ENCODE measurements at places on chromosomes 12 and 14.

- DNase-seq: no peak
Observed at GRCh38 chr12:109652233-109652976, 61.2 kb upstream of the FAM222A start.

DNA sequence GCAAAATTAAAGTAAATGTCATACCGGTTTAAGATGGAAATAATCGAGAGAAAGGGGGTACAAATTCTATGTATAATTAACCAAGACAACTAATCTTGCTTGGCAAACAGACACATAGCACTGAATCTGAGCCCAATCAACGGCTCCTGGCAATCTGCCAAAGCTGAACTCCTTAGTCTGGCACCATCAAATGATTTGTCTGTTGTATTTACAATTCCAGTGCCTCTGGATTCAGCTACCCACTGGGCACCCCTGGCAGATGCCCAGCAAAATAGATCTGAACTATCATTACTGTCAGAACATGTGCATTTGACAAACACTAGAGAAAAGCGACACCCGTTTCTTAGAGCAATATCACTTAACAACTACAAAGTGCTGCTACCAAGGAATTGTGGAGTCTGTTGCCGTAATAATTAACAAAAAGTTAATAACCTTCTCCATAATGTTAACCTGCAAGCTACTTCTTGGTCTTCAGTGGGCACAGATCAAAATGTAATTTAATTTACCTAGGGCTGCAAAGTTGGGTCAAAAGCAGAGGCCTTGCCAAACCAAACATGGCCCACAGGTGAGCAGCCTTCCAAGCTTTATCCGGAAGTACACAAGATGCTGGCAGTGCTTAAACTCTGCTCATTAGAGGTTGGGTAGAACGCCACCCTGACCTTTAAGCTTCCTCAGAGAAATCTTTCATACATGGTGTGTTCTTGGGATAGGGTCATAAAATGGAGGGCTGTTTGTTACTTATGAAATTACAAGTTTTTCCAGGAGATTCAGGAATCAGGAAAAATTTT, 7.6 kb downstream of the EGLN3 start:
- DNase-seq: peak; percentile 8

GRCh38 chr12:21766403-21766802, 8.1 kb downstream of the KCNJ8 start:
- no peak for DNase-seq

- no peak for DNase-seq
Observed at GRCh38 chr14:89171168-89171567, 245.9 kb downstream of the FOXN3 start.

DNA sequence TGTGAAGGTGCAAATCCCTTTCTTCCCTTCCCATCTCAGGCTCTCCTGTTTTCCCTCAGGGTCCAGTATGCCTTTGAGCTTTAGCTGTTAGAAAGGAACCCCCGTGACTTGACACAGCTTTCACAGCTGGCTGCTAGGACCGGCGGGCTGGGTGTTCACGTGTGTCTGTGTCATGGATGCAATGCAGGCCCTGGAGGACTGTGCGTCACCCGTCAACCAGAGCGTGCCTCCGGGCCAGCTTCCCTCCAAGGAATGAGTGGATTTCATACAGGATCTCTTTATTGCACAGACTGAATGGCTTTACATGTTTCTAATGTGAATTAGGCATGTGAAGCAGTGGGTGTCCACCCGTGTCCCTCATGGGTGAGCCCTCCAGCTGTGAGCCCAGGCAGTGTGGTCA, 77.4 kb downstream of the AACS start:
- DNase-seq: no peak

- DNase-seq: peak; percentile 79
Observed at GRCh38 chr12:49967042-49967776, 5.5 kb downstream of the AQP5 start.

GRCh38 chr12:48446161-48446776, 26.1 kb upstream of the ANP32D start:
- no peak for DNase-seq

DNA sequence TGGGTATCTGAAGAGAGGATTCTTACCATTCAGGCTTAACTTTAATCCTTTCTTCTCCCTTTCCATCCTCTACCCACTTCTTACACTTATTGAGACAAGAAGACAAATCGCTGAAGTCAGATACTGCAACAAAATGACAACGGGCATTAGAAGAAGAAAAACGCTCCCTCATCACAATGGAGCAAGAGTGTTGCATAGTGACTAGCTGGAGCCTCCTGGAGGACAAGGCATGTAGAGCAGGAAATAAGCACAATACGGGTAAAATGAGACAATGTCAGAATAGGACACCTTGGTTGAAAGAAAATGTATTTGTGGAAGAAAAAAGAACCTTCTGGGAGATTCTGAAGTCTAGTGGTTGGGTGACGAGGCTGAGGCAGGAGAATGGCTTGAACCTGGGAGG, 501.0 kb downstream of the RERGL start:
- no peak for DNase-seq

GRCh38 chr14:71482671-71483070, 449.6 kb upstream of the RGS6 start:
- DNase-seq: no peak

- no peak for DNase-seq
Observed at GRCh38 chr12:94242901-94243300, 94.5 kb downstream of the PLXNC1 start.

DNA sequence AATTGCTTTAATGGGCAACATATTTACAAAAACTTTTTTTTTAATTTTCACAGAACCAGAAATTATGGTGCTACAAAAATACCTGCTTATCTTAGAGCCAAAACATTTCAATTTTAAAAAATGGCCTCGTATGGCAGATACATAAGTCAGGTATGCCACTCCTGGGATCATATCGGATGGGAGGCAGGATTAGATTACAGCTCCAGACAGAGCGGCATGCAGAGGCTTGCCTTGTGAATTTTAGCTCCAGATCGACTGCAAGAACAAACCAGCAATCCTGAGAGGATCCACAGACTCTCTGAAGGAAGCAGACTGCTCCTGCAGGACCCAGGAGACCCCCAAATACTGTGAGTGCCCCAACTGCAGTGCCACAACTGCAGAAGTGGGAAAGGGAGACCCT, 169.3 kb upstream of the AMIGO2 start:
- DNase-seq: no peak

GRCh38 chr12:10718279-10718821, 4.8 kb downstream of the YBX3 start:
- no peak for DNase-seq

GRCh38 chr12:53871367-53871766, 67.3 kb upstream of the HOXC13 start:
- no peak for DNase-seq

DNA sequence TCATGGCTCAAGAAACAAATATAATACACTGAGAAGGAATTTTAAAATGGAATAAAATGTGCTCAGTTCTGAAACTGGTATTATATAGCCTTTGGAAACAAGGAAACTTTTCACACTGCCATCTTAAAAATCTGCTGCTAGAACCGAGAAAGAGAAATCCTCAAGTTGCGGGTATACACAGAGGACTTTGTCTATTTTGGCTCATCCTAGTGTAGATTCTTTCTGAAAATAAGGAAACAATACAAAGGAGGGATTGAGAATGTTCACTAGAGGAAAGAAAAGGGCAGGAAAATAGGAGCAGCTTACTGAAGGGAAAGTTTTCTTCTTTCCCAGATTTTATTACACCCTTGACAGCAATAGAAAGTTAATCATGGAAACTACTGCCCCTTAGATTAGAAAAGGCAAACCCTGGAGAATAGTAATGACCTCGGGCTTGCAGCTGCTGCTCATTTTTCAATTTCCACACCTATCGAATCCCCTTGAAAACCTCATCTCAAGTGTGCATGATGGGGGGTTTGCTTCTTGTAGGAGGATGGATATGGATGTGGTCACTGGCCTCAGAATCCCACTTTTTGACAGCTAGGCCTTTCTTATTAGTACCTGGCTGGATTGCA, 104.6 kb downstream of the DAAM1 start:
- DNase-seq: no peak

DNA sequence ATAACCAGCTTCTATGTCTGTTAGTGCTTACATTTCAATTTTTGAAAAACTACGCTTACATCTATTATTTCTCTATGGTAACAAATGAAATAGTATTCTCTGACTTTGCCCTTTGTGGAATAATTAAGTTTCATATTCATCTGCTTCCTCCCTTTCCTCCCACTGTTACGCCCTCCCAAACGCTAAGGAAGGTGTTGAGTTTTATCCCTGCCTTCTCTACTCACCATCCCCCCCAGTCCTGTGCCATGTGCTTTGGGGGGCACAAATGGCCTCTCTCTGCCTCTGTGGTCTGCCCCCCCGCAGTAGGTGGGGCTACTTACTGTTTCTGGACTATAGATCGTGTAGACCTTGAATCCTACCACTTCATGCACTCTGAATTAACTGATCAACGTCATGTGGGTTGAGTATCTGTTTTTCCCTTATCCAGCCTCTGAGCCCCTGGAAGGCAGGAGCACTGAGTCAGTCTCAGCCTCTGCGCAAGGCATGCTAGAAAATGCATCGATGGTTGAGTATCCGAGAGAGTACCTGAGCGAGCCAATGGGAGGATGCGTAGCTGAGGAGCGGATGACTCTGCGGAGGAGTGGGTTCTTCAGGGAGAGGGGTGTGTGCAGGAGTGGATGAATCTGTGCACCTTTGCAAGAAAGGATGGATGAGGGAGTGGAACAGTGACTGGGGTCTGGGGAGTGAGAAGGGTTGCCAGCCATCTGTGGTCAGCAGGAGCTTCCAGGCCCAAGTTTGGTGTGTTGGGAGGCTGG, 114.5 kb upstream of the RTL1 start:
- DNase-seq: no peak

- peak; percentile 52 for DNase-seq
Observed at GRCh38 chr12:41619705-41620104, 431.6 kb downstream of the PDZRN4 start.

DNA sequence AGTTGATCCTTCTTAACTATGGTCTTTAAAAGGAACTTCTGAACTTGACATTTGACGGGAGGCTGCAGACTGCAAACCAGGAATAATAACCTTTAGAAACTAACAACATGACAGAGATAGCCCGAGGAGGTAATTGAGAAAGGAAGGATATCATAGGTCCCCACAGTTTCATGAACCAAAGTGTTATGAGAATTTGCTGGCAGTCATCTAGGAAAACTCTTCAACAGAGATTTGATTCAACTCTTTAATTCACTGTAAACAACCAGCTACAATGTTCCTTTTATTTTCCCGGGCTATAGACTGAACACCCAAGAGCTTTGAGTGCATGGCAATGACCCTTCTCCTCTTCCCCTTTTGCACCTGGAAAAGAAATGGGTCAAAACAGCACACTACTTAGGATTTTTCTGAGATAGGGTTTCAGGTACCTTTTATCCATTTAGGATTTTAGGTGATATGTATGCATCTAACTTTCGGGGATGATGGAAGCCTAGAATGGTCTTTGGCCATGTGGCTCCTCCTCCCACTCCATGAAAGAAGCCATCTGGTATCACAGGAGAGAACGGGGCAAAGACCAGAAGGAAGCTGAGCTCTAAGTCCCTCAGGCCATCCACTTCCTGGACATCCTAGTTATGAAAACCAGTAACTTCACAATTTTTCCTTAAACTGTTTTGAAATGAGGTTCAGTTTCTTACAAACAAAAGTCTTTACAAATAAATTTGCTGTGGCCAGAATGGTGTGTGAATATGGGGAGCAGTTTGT, 23.0 kb downstream of the GLT8D2 start:
- DNase-seq: no peak

DNA sequence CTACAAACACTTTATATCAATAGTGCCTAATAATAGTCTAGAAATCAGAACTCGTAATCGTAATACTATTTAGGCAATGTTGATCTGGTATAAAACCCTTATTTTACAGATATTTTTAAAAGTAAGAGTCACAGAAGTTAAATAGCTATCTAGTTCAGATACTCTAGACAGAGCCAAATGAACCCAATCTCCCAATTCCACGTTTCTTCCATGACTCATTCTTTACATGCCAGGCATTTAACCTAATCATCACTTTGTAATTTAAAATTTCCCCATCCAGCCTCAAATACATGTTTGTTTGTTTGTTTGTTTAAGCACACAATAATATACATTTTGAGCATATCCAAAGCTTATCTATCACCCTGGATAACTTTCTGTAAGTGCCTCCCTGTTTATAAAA, 36.4 kb upstream of the GARIN6 start:
- no peak for DNase-seq

GRCh38 chr14:71187633-71188356, 280.5 kb downstream of the PCNX1 start:
- no peak for DNase-seq

GRCh38 chr12:29149691-29150281, 708 bp downstream of the FAR2 start:
- DNase-seq: no peak

- no peak for DNase-seq
Observed at GRCh38 chr14:96849733-96850132, 52.6 kb downstream of the VRK1 start.

- no peak for DNase-seq
Observed at GRCh38 chr12:130227641-130228040, 65.4 kb downstream of the FZD10 start.

DNA sequence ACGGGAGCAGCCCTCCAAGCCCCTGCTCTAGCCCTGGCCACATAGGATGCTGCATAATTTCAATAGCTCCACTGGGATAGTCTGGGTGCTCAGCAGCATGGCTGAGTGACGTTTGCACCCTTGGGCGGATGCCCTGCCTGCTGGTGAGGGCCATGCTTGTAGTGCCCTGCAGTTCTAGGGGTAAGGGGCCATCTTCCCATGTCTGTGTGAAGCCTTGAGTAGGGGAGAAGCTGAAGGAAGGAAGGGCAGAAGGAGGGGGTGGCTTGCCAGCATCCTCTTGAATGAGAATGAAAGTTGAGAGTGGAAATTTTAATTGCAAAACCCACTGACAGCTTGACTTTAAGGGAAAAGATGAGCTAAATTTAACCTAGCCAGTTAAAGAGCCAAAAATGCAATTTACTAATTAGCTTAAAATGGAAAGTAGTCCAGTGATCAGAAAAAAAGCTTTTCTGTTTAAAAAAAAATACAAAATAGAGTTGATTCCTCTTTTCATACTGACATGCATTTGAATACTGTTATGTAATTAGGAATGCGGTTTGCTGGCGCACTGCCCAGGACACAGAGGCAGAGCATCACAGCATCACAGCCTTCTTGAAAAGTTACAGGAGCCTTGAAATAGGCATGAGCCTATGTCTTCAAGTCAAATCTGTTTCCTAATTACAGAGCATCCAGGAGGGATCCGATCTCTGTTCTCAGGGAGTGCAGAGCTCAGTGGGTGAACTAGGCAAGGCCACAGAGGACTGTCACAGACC, 18.5 kb upstream of the EML1 start:
- DNase-seq: no peak

DNA sequence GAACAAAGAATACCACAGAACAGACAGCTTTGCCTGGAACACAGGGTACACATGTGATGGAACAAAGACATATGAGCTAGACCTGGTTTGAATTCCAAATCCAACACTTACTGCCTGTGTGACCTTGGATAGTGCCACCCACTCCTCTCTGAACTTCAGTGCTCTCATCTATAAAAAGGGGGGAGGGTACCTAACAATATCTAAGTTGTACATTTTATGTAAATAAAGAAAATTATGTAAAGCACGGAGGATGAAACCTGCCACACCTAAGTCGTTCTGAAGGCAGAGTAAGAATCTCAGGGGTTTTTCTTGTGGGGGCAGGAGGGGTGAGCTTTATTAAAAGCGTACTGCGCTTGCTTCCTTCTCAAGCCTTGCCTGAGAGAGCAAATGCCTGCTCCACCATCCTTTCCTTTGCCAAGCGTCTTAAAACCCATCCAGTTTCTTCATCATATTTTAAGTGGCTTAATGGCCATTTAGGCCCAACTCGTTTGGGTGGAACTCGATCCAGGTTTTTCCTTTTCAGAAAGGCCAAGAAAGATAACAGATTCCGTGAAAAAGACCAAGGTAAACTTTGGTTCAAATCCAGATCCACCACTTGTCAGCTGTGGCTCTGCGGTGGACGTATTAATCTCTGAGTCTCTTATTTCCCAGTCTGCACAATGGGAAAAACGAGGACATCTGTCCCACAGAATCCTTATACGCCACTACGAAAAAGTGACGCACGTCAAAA, 946 bp downstream of the DDX24 start:
- DNase-seq: no peak

Measured in NCI-H1930 (cell line).